ENCODE measurements at places on chromosomes 11 and 22.

DNA sequence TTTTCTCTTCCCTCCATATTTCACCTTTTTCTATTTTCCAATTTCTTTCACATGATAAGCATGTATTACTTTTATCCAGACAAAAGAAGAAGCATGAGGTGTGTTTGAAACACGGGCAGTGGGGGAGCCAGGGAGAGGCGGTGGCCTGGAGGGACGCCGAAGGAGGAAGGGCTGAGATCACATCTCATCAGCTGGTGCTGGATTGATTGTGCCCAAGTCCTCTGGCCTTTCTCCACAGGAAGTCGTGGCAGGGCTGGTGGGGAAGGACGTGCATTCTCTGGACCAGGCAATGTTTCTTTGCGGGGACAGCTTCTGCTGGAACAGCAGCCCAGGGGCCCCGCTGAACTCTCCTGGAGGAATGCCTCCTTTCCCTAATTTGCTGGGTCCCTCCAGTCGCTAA, 82.9 kb downstream of the MIAT start:
- DNase-seq: no peak

- no peak for DNase-seq
Measured at GRCh38 chr11:79059141-79059540, 381.7 kb downstream of the TENM4 start.

DNA sequence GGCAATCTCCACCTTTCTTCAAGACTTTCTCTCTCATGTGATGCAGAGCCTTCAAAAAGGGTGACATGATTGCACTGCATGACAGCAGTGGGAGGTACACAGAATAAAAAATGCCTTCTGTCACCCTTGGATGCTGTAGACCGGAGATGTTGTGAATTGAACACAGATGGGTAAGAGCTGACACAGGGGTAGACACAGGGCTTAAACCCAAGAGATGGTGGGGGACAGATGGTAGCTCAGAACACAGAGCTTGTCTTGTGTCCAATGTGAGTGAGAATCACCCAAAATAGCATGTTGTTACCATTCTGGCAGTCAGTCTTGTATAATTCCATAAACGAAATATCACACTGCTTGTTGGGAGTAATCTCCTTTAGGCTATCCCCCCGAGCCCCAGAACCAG, 69.9 kb downstream of the JRKL start:
- no peak for DNase-seq

DNA sequence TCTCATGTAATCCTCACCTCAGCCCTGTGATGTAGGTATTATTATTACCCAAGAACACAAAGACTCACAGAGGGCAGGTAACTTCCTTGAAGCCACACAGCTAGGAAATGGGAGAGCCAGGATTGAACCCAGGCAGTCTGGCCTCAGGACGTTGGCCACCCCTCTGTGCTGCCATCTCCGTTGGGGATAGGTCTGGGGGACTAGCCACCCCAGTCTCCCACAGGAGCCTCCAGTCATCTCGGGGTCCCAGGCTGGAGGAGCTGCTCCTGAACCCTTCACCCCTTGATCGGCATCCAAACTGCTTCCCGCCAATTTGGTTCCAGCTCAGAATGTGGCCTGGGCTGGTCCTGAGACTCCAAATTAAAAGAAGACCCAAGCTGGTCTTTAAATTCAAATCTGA, 10.4 kb upstream of the TCF20 start:
- no peak for DNase-seq

- DNase-seq: no peak
Measured at GRCh38 chr11:119664063-119664572, 64.9 kb downstream of the NECTIN1 start.

- DNase-seq: no peak
Measured at GRCh38 chr11:1740786-1741530, 9.4 kb downstream of the IFITM10 start.

- DNase-seq: no peak
Measured at GRCh38 chr11:11701070-11701469, 79.3 kb upstream of the GALNT18 start.

GRCh38 chr11:80929031-80929805, 1488.4 kb upstream of the TENM4 start:
- DNase-seq: no peak

GRCh38 chr11:115286614-115287013, 217.6 kb downstream of the CADM1 start:
- DNase-seq: no peak

- no peak for DNase-seq
Measured at GRCh38 chr11:88494848-88495247, 157.3 kb upstream of the CTSC start.

DNA sequence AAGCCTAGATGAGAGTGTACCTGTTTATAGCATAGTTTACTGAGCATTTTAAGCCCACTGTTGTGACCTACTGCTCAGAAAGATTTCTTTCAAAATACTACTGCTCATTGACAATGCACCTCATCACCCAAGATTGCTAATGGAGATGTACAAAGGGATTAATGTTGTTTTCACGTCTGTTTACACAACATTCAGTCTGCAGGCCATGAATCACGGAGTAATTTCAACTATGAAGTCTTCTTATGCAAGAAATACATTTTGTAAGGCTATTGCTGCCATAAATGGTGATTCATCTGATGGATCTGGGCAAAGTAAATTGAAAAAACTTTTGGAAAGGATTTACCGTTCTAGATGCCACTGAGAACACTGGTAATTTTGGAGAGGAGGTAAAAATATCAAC, 112.9 kb downstream of the KIF18A start:
- DNase-seq: no peak

Measured in Right ventricle myocardium superior (tissue), 1 donor.